ENCODE measurements at places on chromosomes 7 and 10. TPM values are rescaled to one million over a fixed set of nuclear protein-coding genes. Genes with fewer than 3 reads are reported as not detected.

GRM8 gene
- total RNA-seq: 1.4 TPM

TMEM139 gene
- 1.3 TPM for total RNA-seq

MKI67 gene
- 5.1 TPM for total RNA-seq

CCL24 gene
- not detected for total RNA-seq

TMEM213 gene
- not detected for total RNA-seq

DNA sequence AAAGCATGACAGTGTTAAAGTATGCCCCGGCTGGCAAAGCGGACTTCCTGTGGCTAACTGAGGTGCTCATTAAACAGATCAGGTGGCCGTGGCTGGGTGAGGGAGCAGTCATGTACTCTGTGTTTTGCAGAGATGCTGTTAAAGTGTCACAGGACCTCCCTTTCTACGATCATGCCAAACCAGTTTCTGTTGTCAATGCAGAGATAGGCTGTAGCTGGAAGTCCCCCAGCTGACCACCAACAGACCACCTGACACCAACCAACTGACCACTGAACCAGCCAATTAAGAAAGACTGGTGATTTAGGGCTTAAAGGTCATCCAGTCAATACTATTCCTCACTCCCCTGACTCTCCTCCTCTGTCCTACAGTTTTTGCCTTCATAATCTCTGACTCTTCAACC lies 431.1 kb upstream of the LRGUK start:
- no peaks in the 10 kb centered on the region for H3K36me3 ChIP-seq
- no peak for DNase-seq
- no peaks in the 10 kb centered on the region for H3K4me1 ChIP-seq

- DNase-seq: no peak
- H3K4me1 ChIP-seq: no peaks in the 10 kb centered on the region
- no peaks in the 10 kb centered on the region for H3K36me3 ChIP-seq
Observed at GRCh38 chr7:10855583-10855982, 118.1 kb upstream of the PHF14 start.

GRCh38 chr7:71780282-71780681 lies 631.9 kb downstream of the CALN1 start:
- DNase-seq: no peak
- H3K27me3 ChIP-seq: no peaks in the 10 kb centered on the region
- no peaks in the 10 kb centered on the region for H3K4me1 ChIP-seq
- no peaks in the 10 kb centered on the region for H3K36me3 ChIP-seq

- H3K4me1 ChIP-seq: peaks cover 7% of the 10 kb centered on the region
- H3K36me3 ChIP-seq: no peaks in the 10 kb centered on the region
- H3K4me3 ChIP-seq: no peak overlapping the region
- no peaks in the 10 kb centered on the region for H3K27me3 ChIP-seq
Observed at GRCh38 chr7:155860461-155860839, 48.2 kb upstream of the SHH start.

- no peak overlapping the region for H3K4me3 ChIP-seq
- H3K27me3 ChIP-seq: no peaks in the 10 kb centered on the region
- no peaks in the 10 kb centered on the region for H3K36me3 ChIP-seq
- no peak for DNase-seq
- no peak overlapping the region for H3K27ac ChIP-seq
- no peaks in the 10 kb centered on the region for H3K4me1 ChIP-seq
Observed at GRCh38 chr7:23242321-23242720, 4.3 kb upstream of the GPNMB start.

GRCh38 chr10:72083790-72084459 lies 4.4 kb downstream of the SPOCK2 start:
- peaks cover 39% of the 10 kb centered on the region for H3K4me1 ChIP-seq
- no peaks in the 10 kb centered on the region for H3K27me3 ChIP-seq
- H3K4me3 ChIP-seq: no peak overlapping the region
- H3K36me3 ChIP-seq: no peaks in the 10 kb centered on the region

- H3K4me1 ChIP-seq: peaks cover 4% of the 10 kb centered on the region
- no peaks in the 10 kb centered on the region for H3K36me3 ChIP-seq
- no peak for DNase-seq
- no peaks in the 10 kb centered on the region for H3K27me3 ChIP-seq
- no peak overlapping the region for H3K27ac ChIP-seq
Observed at GRCh38 chr10:77940627-77941026, 14.1 kb upstream of the DLG5 start.

- peaks cover 88% of the 10 kb centered on the region for H3K4me1 ChIP-seq
- H3K4me3 ChIP-seq: no peak overlapping the region
- no peaks in the 10 kb centered on the region for H3K36me3 ChIP-seq
- peak; percentile 41 for DNase-seq
- no peaks in the 10 kb centered on the region for H3K27me3 ChIP-seq
Observed at GRCh38 chr10:79178614-79179163, 109.9 kb downstream of the ZMIZ1 start.

DNA sequence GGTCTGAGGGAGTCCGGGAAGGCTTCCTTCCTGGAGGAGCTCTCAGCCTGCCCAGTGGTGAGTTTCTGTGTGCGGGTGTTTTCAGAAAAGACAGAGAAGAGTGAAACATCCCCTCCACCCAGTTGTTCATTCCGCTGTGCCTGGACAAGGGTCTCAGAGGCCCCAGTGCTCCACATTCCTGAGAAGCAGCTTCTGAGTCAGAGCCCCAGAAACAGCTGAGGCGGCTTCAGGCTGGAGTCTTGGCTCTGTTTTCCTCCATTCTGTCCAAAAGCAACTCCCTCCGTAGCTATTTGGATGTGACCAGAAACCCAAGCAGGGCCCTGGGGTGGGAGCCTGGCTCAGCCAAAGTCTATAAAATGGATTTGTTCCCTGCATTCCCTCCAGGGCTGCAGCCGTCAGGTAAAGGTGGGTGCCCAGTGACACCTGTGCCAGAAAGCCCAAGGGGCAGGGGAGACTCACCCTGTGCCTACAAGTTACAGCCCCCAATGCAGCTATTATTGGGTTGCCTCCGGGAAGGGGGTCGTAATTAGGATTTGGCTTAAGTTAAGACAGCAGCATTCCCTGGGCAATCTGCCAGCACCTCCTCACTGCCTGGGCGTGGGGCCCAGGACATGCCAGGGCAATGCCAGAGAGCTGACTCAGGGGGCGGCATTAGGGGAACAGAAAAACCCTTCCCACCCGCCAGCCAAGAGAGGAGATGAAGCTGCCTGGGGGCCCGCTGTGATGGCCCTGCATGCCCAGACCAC lies 13.1 kb upstream of the CAMK2G start:
- peaks cover 25% of the 10 kb centered on the region for H3K4me1 ChIP-seq
- peak overlapping the region; percentile 66 for H3K27ac ChIP-seq
- peak; percentile 92 for DNase-seq
- H3K27me3 ChIP-seq: no peaks in the 10 kb centered on the region
- H3K4me3 ChIP-seq: no peak overlapping the region

GRCh38 chr7:135475521-135475920 lies 34.4 kb downstream of the CNOT4 start:
- H3K4me1 ChIP-seq: peaks cover 7% of the 10 kb centered on the region
- no peaks in the 10 kb centered on the region for H3K36me3 ChIP-seq
- no peaks in the 10 kb centered on the region for H3K27me3 ChIP-seq
- no peak overlapping the region for H3K4me3 ChIP-seq

- no peak overlapping the region for H3K27ac ChIP-seq
- H3K4me1 ChIP-seq: no peaks in the 10 kb centered on the region
- no peak overlapping the region for H3K4me3 ChIP-seq
Observed at GRCh38 chr7:83541187-83541960, 107.6 kb downstream of the SEMA3E start.

GRCh38 chr7:142602756-142603155 lies 146.5 kb upstream of the PRSS1 start:
- no peak overlapping the region for H3K27ac ChIP-seq
- H3K36me3 ChIP-seq: no peaks in the 10 kb centered on the region
- H3K4me1 ChIP-seq: no peaks in the 10 kb centered on the region
- DNase-seq: no peak
- no peak overlapping the region for H3K4me3 ChIP-seq
- no peaks in the 10 kb centered on the region for H3K27me3 ChIP-seq

DNA sequence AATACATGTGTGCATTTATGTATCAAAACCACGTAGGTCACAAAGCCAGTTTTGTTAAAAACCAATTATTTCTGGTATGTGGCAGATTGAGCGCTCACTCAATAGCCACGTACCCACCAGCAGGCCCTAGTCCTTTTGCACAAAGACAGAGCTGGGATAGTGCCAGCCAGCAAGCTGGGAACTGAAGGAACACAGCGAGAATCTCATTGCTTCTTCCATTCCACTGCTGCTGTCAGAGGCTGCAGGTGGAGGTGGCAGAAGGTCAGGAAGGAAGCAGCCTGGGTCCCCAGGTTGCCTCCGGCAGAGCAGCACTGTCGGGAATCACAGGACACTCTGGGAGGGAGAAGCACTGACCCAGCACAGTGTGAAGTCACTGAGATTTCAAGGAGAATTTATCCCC lies 385.5 kb upstream of the PFKP start:
- DNase-seq: no peak
- H3K36me3 ChIP-seq: no peaks in the 10 kb centered on the region
- no peaks in the 10 kb centered on the region for H3K4me1 ChIP-seq

DNA sequence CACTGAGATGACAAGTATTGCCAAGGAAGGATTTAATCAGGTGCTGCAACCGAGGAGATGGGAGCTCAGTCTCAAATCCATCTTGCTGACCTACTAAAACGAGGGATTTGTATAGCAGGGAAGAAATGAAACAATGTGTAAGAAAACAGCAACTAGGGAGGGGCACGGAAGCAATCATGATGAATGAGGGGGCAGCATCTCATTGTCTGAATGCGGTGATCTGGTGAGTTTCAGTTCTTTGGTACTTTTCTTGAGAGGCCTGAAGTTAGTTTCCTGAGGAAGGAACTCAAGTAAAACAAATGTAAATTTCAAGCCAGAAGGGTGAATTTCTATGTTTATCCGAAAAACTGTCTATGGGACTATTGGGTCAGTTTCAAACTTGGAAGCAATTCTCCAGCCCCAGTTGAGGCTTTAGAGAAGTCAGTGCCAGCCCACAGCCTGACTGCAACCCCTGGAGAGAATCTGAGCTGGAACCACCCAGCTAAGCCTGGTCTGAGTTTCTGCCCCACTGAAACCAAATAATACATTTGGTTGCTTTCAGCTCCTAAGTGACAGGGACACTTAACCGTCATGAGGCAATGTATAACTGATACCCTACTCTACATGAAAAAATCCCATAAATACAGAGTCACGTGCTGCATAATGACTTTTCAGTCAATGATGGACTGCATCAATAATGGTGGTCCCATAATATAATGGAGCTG lies 45.8 kb upstream of the TNS3 start:
- H3K4me3 ChIP-seq: no peak overlapping the region
- no peak overlapping the region for H3K27ac ChIP-seq
- no peak for DNase-seq
- no peaks in the 10 kb centered on the region for H3K4me1 ChIP-seq

DNA sequence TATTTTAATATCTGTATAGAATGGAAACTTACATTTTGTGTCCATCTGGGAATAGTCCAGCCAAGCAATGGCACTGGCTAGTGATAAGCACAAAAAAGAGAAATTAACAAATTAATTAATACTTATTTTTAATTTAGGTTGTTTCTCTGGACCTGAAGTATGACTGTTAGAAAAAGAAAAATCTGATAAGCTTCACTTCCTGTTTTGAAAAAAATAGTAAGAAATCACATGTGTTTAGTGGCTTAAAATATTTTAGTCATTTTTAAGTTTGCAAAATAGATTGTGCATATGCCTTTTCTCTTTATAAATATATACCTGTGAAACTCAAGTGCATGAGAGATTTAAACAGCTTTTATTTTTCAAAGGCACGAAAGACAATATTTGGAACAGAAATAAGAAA lies 50.1 kb upstream of the CREB5 start:
- H3K27me3 ChIP-seq: no peaks in the 10 kb centered on the region
- no peak overlapping the region for H3K4me3 ChIP-seq
- H3K4me1 ChIP-seq: no peaks in the 10 kb centered on the region
- DNase-seq: no peak
- H3K27ac ChIP-seq: no peak overlapping the region

- no peaks in the 10 kb centered on the region for H3K4me1 ChIP-seq
- no peaks in the 10 kb centered on the region for H3K27me3 ChIP-seq
- no peaks in the 10 kb centered on the region for H3K36me3 ChIP-seq
Observed at GRCh38 chr10:125707541-125708468, 11.7 kb upstream of the EDRF1 start.

DNA sequence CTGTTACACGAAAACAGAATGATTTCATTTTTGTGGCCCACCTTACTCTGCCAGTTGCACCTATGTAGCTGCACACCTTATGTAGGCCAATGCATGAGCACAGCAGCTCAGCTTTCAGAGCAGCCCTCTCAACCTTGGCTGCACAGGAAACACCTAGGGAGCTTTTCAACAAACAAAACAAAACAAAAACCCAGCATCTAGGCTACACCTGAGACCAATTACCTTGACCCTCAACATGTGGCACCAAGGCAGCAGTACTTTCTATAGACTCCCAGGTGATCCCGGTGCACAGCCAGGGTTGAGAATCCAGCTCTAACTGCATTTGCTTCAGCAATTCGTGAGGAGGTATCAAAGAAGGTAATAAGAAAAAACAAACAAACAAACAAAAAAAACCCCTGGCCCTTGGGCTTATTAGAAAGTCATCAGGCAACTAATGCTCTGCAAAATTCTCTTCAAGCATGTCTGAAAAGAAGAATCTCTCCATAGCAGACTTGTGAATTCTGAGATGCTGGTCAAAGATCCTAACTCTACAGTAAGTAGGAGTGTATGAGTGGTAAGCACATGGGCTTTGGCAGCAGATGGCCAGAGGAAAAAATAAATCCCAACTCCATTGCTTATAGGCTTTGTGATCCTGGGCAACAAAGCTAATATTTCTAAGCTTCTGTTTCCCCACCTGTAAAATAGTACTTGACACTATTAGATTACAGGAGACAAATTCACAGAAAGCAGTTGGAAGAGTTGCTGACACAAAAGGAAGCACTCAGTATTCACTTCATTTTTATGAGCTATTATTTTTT lies 113.4 kb upstream of the NOBOX start:
- no peak for DNase-seq
- H3K4me1 ChIP-seq: no peaks in the 10 kb centered on the region
- no peaks in the 10 kb centered on the region for H3K27me3 ChIP-seq
- no peaks in the 10 kb centered on the region for H3K36me3 ChIP-seq
- no peak overlapping the region for H3K4me3 ChIP-seq

DNA sequence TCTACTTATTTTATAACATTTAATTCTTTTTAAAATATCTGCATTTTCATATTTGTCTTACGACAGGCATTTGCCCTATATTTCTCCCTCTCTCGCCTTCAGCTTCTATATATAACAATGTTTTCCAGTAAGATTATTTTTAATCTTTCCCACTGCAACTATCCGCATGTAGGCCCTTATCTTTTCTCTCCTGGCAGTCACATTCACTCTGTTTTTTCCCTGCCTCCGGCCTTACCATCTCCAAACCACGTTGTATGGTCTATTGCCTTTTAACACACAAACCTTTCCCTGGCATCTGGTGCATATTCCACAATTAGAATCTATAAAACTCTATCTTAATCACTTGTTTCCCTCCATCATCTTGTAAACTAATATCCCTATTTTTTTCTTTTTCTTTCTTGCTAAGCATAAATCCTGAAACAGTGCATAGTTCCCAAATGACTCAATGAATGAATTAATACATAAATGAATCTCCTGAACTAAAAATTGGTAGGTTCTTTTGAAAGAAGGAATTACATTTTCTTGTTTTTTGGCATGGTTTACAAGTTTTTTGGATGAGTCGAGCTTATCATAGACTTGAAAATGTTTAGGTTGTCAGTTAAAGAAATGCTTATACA lies 173.2 kb downstream of the SEMA3A start:
- no peak for DNase-seq
- no peak overlapping the region for H3K4me3 ChIP-seq
- H3K27ac ChIP-seq: no peak overlapping the region
- no peaks in the 10 kb centered on the region for H3K36me3 ChIP-seq
- H3K4me1 ChIP-seq: no peaks in the 10 kb centered on the region
- H3K27me3 ChIP-seq: no peaks in the 10 kb centered on the region

- no peaks in the 10 kb centered on the region for H3K27me3 ChIP-seq
- peak; percentile 57 for DNase-seq
- no peaks in the 10 kb centered on the region for H3K36me3 ChIP-seq
Observed at GRCh38 chr10:17910125-17910789, 41.5 kb upstream of the SLC39A12 start.

GRCh38 chr10:44993922-44994751 lies 6.6 kb upstream of the ZNF22 start:
- no peaks in the 10 kb centered on the region for H3K36me3 ChIP-seq
- H3K27me3 ChIP-seq: no peaks in the 10 kb centered on the region
- DNase-seq: no peak
